Activated CD4-positive, alpha-beta T cell treated with anti-CD3 and anti-CD28 coated beads, Interleukin-2, amount 50 U/mL, for 24 hours (primary cell): ENCODE measurements at places on chromosomes 1 and 21.

GRCh38 chr1:112909847-112910246, 46.1 kb downstream of the SLC16A1 start:
- no peak for DNase-seq

- no peak for DNase-seq
Observed at GRCh38 chr1:3541936-3542335, 69.4 kb downstream of the MEGF6 start.

DNA sequence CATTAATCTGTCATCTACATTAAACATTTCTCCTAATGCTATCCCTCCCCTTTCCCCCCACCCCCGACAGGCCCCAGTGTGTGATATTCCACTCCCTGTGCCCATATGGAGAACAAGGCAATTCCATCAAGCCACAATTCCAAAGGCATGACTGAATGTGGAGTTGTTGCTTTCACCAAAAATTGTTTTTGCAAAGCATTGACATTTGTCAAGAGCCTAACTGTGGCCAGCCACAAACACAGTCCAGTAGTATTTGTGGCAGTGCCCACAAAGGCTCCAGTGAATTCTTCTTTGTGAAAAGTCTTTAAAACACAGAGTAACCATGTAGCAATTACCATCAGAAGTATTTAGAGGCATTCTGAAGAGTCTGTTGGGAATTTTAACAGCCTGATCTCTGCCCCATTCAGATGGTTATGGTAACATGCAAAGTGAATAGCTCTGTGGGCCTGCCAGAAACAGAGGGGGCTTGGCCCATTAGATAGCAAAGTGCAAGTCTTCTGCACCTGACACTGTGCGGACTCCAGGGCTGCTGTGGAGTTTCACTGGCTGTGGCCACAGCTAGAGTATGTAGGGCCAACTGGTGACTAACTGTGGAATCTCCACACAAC, 11.6 kb upstream of the LRRC53 start:
- DNase-seq: no peak

GRCh38 chr1:93331412-93331811, 14.3 kb upstream of the DR1 start:
- no peak for DNase-seq

DNA sequence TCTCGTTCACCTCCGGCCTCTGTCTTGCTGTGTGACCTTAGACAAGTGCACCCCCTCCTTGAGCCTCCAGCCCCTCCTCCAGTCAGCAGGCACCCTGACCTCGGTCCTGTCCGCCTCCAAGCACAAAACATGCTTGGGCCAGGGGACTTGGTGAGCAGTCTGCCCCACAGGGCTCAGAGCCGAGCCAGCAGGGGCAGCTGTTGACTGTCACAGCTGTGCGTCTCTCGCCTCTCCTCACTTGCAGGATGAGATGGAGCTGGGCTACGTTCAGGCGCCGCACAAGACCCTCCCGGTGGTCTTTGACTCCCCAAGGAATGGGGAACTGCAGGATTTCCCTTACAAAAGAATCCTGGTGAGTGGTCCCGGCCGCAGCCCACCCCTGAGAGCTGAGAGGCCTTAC, 24.2 kb downstream of the PADI3 start:
- DNase-seq: no peak
